Activated gamma-delta T cell treated with Interleukin-2 at 50 U/mL for 16 hours (primary cell): ENCODE measurements at places on chromosomes 2 and 18.

DNA sequence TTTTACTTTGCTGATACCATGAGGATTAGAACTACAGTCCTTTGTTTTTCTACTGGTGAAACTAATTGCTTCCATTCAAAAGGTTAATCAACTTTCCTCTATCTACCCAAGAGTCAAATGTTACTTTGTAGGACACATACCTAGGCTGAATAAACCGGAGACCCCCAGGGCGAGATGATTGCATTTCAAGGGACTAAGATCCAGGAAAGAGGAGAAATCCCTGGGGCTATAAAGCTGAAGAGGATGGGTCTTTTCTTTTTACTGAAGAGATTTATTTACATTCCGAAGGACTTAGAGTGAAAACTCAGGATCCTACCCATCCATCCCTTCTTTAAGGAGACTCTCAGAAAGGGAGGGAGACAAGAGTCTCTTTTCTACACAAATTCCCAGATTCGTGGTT, 331.9 kb downstream of the CDH19 start:
- no peak for DNase-seq

DNA sequence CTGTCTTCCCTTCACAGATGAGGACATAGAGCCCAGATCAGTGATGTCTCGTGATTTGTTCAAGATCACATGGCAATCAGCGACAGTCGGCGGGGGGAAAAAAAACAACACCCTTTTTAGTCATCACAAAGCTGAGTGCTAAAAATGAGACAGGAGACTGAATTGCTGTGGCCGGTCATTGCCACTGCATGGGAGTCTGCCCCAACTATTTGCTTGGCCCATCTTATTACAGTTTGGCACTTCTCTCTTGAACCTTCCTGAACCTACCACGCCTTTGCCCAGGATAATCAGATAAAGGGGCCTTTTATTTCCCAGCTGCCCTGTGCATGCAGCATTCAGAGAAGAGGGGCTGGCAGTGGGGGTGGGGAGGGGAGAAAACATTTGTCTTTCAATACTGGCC, 42.7 kb downstream of the SETBP1 start:
- DNase-seq = no peak

DNA sequence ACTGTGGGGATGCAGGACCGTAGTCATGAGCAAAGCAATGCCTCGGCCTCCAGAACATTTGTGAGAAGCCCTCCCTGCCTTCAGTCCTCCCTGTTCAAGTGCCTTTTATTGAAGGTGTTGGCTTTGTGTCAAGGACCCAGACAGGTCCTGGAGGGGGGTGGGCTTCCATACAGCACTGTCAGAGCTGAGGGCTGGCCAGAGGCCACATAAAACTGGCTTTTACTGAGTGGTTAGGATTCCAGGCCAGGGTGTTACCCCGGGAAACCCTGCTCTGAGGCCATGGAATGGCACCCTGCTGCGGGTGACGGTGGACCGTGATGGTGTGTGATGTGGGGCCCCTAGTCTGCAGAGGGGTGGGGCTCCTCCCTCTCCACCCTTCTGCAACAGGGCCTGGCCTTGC, 41.6 kb downstream of the TOGARAM2 start:
- DNase-seq = no peak

DNA sequence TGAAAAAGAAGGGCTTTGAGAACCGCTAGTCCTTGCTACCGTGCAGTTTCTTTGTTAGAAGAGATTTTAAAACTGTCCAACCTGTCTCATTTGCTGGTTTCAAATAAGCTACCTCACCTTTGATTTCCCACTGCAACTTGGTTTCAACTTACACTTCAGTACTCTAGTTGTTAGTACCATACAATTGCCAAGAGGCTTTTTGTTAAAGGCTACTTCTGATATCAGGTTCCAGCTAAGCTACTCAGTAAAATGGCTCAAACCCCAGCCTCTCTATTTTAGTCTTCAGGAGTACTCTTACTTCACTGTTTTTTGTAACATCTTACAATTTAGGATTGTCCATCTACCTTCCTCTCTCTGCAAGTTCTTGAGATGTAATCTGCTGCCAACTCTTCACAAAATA, 91.6 kb downstream of the INO80D start:
- DNase-seq = no peak

- no peak for DNase-seq
Observed at GRCh38 chr2:120858361-120859106, 122.9 kb downstream of the GLI2 start.

DNA sequence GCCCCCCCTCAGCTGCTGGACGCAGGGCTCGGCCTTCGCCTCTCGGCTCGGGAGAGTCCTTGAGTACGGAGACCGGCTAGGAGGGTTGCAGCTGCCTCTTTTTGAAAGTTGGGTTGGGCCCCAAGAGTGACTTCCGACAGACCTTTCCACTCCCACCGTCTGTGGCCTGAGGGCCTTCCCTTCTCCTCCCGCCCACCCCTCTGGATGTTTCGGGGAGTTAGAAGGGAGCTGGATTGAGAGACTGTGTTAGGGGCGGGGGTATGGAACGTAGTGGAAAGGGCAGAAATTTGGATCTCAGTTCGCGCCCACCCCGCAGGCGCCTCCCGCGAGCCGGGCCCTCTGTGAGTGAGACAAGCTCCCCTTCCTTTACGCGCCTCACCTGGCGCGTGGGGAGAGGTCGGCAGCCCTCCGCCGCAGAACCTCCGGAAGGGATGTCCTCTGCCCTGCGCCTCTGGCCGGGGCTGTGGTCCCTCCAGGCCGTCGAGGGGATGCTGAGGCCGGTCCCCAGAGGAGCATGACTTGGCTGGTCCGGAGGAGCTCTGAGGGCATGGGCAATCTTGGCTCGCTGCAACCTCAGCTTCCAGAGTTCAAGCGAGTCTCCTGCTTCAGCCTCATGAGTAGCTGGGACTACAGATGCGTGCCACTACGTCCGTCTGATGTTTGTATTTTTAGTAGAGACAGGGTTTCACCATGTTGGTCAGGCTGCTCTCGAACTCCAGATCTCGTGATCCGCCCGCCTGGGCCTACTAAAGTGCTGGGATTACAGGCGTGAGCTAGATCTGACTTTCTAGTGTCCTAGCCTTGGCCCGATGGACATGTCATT, 15.9 kb downstream of the C2orf74 start:
- peak; percentile 30 for DNase-seq

GRCh38 chr2:80244905-80245584, 59.5 kb downstream of the LRRTM1 start:
- DNase-seq = no peak

GRCh38 chr2:64114063-64114911, 29.9 kb downstream of the PELI1 start:
- no peak for DNase-seq

GRCh38 chr2:1874101-1874865, 130.0 kb upstream of the PXDN start:
- DNase-seq = no peak

- no peak for DNase-seq
Observed at GRCh38 chr2:39584283-39584965, 81.3 kb upstream of the TMEM178A start.

DNA sequence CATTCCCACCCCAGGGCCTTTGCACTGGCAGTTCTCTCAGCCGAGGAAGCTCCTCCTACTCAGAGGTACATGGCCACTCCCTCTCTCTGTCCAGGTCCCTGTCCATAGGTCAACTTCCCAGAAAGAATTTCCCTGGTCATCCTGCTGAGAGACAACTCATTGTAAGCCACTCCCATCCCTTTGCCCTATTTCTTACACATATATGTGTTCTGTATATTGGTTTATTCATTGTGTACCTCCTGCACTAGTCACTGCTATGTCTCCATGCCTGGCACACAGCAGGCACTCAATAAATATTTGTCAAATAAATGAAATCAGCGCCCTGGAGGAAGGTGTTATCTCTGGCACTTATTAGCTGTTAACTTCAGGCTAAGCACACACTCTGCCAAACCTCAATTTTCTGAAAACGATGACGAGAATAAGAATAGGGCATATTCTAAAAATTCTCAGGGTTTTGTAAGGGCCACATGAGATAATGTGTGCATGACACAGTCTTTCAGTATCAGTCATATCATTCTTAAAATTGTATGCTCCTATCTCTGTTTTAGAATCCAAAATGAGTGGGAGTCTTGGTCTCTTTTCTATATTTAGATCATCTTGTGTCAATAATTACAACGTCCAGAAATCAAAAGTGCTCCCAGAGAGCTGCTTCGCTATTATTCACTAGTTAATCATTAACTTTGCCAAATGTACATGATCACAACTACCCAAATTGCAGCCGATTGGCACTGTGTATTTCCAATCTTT, 198.0 kb downstream of the ALK start:
- DNase-seq = no peak

DNA sequence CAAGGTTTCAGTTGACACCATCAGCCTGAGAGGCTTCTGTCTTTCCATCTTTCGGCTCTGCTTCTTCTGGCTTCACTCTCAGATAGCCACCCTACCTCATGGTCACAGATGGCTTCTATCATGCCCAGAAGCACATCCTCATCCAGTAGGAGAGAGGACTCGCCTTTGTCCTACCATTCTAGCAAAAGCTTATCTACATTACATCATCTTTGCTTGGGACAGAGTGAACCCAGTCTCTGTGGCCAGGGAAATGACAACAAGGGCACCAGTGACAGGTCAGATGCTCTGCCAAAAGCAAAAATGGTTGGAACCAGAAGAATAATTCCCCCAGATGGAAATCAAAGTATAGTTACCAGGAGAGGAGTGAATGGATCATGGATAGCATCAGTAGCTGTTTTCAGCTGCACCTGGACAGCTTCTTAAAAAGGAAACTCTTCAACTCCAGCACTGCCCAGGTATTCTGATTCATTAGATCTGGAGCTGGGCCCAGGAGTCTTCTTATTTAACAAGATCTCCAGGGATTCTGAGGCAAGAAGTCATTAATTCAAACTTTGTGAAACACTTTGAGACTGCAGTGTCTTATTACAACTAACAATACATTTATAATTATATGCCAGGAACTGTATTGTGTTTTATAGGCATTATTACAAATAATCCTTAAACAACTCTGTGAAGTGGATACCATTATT, 257.7 kb upstream of the UBE2E3 start:
- DNase-seq = no peak

GRCh38 chr18:24677011-24677410, 216.6 kb downstream of the HRH4 start:
- DNase-seq = no peak

- DNase-seq = no peak
Observed at GRCh38 chr2:232210306-232210705, 168.2 kb upstream of the ALPP start.
